ENCODE measurements at places on chromosomes 11 and 22. TPM values are rescaled to one million over a fixed set of nuclear protein-coding genes. Genes with fewer than 3 reads are reported as not detected.

Gene AMPD3
- total RNA-seq: 6.8 TPM

- DNase-seq: peak; percentile 25
Observed at GRCh38 chr22:24427500-24428164, at the start of gene ADORA2A. ADORA2A (plus strand) TSS chr22:24427599; CDS start chr22:24433405, 5,806 bp downstream.

DNA sequence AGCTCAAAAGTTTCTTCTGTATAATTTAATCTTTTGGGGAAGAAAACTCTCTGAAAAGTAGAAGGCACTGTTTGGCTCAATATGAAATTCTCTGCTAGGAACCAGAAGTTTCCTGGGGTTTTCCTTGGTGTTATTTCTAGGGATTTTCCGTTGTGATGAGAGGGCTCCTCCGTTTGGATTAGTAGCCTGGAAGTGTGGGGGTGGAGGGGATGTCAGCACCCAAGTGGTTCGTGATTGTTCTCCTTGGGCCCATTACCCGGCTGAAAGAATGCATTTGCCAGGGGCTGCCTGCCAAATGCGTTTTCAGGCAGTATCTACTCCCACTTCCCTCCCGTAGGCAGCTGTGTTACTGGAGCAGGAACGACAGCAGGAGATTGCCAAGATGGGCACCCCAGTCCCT lies 4.3 kb downstream of the SF3B2 start:
- DNase-seq: no peak

DNA sequence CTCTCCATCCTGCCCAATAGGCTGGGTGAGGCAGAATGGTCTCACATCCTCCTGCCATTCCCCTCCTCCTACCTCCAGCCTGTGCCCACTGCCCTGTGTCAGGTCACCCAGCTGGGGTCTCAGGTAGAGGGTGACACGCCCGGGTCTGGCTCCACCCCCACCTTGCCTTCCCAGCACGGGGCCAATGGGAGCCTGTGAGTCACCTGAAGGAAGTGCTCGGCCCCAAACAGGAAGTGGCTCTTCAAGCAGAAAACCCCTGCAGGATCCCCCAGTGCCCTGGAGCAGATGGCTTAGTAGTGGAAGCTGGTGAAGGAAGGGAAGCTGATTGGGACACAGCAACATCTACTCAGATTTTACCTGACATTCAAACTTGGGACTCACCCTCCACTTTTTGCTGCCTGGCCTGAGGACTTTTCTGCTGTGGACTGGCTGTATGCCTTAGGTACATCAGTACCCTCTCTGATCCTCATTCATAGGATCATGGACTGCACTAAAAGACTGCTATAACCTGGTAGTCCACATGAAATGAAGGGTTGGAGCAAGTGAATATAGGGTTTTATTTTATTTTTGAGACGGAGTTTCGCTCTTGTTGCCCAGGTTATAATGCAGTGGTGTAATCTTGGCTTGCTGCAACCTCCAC lies 33.4 kb downstream of the GDPD5 start:
- DNase-seq: peak; percentile 78

DNA sequence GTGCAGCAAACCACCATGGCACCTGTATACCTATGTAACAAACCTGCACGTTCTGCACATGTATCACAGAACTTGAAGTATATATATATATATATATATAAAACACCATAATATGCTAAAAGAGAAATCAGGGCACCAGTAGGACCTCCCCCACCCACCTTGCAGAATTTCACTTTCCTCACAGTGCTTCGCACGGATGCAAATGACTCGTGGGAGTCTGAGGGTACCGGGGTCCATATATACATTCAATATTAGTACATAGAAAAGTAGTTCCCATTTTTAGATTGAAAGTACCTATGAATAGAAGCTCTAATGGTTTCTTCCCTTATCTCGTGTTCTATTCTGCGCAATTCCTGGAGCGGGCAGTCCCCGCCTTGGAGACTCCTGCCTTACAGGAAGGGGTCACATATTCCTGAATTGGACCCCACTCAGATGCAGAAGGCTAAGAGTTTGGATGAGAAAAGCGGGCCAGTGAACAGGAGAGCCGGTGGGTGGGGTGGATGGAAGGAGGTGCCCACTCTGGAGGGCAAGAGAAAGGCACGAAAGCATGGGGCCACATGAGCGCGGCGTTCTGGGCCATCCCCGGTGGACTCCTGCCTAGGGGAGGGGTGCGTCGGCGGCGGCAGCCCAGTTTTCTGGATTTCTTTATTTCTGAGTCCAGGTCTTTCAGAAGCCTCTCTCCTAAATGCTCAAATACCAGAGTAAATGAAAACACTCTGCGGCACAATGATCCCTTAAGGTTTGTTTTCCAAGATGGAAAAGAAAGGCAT lies 136.3 kb downstream of the ETS1 start:
- no peak for DNase-seq

Gene SLC25A18
- total RNA-seq: not detected

Gene LINC01488
- total RNA-seq: not detected

All from HT1080 (cell line).